ENCODE measurements at places on chromosomes 12 and 14. TPM values are rescaled to one million over a fixed set of nuclear protein-coding genes. Genes with fewer than 3 reads are reported as not detected.

- DNase-seq = no peak
These were observed 100.3 kb downstream of the SAMD4A start for GRCh38 chr14:54667026-54667744.

- no peak for DNase-seq
These were observed 365.6 kb downstream of the DPF3 start for GRCh38 chr14:72528059-72528862.

DNA sequence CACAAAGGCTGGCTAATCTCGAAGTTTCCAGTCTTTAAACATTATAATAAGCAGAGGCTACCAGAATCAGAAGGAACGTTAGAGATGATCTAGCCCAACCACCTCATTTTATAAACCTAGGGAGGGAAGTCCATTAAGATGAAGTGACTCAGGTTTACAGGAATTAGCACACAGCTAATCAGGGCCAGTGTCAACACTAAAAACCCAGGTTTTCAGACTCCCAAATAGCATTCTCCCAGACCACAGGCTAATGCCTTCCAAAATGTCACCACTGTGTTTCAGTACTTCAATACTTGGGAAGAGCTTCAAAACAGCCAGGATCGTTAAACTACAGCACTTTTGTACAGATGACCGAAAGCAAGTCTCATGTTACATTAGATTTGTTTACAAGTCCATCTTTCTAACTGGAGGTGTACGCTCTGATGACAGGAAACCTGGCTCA, 89.2 kb downstream of the FOXN3 start:
- no peak for DNase-seq

DNA sequence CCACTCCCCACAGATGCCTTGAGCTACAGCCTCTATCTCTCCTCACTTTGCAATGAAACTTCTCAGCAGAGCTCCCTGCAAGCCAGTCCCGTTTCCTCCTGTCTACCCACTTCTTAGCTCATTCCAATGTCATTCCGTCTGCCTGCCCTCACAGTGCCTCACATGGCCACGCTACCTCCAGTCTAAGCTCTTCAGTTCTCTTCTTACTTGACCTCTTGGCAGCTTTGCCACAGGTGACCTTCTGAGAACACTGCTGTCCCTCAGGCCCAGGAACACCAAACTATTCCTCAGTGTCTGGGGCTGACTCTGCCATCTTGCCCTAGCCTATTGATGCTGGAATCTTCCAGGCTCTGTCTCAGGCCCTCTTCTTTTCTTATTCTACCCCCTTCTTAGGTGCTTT, 110.1 kb downstream of the EGLN3 start:
- no peak for DNase-seq

GRCh38 chr12:111720457-111720856, 34.6 kb downstream of the ACAD10 start:
- DNase-seq = no peak

- DNase-seq = no peak
These were observed 220.5 kb downstream of the BCAT1 start for GRCh38 chr12:24728366-24728765.

DNA sequence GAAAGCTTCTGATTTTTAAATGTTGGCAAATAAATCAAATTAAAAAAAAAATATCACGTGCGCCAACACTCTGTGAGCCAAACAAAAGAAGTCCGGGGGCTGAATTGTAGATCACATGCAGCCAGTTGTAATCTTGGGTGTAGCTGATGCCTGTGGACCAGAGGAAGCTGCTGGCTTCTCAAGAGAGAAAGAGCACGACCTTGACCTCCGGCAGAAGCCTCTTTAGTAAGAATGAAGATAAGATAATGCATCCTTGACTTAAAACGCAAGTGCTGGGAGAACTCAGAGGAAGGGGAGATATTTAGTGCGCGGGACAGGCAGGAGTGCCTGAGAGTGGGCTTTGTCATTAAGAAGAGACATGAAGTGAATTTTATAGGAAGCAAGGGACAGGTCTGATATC, 162.8 kb upstream of the TBX3 start:
- DNase-seq = no peak

GRCh38 chr14:22973217-22974032, 8.9 kb downstream of the AJUBA start:
- DNase-seq = no peak

DNA sequence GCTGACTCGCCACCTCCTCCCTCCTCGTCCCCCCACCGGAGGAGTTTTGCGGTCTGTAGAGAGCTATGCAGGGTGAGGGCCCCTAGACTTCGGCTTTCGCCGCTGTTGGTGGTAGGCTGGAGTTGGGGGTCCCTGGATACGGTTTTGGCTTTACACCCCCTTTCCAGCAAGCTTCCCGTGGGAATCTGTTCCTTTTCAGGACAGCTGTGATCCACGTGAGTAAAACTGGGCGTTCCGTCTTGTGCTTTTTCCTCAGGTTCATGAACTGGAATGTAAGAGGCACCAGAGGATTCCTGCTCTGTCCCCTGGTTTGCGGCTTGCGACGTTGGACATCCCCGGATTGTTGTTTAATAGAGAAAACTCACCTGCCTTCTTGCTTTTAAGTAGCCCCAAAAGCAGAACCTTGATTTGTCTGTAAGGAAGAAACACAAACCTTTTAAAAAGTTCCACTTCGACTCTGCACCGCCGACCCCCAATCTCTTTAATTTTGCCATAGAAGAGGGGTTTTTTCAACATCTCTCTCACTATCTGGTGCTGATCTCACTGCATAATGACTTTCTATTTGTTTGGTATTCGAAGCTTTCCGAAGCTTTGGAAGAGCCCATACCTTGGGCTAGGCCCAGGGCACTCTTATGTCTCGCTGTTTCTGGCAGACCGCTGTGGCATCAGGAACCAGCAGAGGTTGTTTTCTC, 490 bp downstream of the PRORP start:
- DNase-seq = no peak

FAM181A gene
- not detected for polyA plus RNA-seq

CLEC2B gene
- 1.2 TPM for polyA plus RNA-seq

TSHR gene
- polyA plus RNA-seq = not detected

PPP2R5C gene
- 54.7 TPM for polyA plus RNA-seq

Data from foreskin keratinocyte (primary cell).